ENCODE measurements at places on chromosomes 5 and 9.
A peak's percentile ranks its signal among the peaks of the same experiment; 100 is the strongest.

DNA sequence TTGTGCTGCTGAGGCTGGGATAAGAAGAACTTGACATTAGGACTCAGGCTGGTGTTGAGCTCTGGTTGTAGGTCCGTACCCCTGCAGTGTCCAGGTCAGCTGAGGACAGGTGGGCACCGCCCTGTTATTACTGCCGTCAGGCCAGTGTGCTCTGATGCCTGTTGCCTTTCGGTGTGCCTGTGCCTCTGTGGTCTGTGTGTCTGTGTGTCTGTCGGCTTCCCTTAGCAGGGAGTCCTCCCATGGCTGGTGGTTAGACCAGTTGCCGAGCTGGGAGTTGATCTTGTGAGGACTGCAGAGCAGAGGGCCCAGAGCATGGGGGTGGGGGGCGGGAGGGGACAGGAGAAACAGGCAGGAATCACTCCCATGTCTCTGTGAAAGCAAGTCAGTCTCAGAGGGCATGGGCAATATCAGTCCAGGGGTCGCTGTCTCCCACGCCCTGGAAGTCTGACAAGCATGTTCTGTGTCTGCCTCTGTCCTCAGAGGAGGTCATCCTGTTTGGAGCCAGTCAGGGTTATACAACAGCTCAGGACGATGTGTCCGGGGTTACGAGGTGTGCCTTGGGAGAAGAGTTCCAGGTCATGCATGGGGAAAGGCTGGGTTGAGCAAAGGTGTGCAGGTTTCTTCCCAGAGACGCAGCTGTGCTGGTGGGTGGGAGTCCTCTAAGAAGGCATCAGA lies 67.3 kb upstream of the GARNL3 start:
- DNase-seq: no peak

- no peak for DNase-seq
Observed at GRCh38 chr9:128503870-128504269, 649 bp upstream of the GLE1 start.

- no peak for DNase-seq
Observed at GRCh38 chr9:15612962-15613361, 60.1 kb downstream of the CCDC171 start.

GRCh38 chr5:61578858-61579503 lies 246.9 kb downstream of the ZSWIM6 start:
- DNase-seq: no peak

DNA sequence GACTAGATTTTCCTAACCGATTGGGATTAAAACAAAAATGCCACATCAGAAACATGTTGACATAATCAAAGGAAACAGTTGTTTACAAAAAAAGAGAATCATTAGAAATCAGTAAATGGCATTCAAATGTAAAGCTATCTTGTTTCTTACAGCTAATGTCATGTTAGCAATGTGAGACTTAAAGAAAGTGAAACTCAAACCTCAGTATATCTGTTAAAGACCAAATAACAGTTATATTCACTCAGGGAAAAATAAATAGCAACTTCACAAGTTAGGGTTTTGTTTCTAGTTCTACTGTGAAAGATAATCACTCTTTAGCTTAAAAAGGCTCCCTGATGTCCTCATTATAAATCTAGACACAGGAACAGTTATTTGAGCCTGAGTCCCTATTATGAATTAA lies 189.3 kb upstream of the EFNA5 start:
- DNase-seq: no peak

DNA sequence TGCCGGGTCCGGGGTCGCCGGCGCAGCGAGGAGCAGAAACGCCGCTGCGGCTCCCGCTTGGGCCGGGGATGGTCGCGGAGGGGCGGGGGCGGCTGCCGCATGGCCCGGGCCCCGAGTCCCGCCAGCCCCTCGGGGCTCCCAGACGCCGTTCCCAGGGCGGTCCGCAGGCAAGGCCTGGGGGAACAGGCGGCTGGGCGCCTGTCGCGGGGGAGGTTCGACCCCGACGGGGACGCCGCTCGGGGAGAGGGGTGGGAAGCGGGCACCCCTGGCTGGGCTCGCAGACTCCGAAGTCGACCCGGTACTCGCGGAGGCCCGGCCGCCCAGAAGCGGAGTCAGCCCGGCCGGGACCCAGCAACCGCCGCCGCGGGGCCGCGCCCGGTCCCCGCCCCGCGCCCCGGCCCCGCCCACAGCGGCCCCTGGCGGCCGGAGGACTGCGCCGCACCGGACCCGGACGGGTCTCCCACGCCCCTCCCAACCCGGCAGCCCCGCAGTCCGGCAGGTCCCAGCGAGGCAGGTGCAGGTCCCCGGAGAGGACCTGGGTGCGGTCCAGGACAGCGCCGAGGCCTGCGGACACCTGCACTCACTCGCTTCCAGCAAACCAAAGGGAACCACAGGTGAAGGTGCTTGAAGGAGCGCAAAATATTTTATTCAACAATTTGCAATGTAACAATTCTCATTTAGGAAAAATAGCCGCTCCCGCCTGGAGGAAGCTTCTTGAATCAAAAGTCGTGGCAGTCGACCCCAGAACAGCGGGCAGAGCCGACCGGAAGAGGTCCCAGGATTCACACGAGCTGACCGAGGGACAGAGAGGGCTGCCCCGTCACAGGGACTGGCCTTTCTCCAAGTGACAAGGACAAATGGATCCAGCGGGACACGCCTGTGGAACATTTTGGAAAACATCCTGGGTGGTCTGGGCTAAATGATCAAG lies at the start of gene INPP5E:
TSS of gene INPP5E (minus strand) at position 365 of the 928 bp plus-strand sequence. CDS start 426 bp downstream, outside the sequence.
- peak; percentile 91 for DNase-seq

DNA sequence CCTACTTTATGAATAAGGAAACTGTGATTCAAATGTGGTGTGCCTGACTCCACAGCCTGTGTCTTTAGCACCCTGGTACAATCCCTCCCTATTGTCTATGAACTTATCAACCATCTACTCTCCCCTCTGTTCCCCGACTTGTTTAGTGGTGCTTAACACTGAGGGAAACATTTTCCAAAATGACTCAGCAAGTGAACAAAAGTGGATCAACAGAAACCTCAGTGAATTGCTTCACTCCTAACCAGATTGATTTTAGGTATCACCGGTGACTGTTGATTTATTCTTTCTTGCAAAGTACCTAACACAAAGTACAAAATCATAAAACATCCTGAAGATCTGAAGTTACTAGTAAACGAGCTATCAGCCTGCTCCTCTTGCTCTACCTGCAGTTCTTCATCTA lies 42.1 kb upstream of the RAPGEF6 start:
- no peak for DNase-seq

GRCh38 chr5:117801583-117801982 lies 1186.8 kb downstream of the DTWD2 start:
- DNase-seq: no peak

- no peak for DNase-seq
Observed at GRCh38 chr9:94086486-94087345, 2.5 kb downstream of the PTPDC1 start.

- DNase-seq: no peak
Observed at GRCh38 chr5:132354381-132355139, 14.9 kb upstream of the SLC22A5 start.

DNA sequence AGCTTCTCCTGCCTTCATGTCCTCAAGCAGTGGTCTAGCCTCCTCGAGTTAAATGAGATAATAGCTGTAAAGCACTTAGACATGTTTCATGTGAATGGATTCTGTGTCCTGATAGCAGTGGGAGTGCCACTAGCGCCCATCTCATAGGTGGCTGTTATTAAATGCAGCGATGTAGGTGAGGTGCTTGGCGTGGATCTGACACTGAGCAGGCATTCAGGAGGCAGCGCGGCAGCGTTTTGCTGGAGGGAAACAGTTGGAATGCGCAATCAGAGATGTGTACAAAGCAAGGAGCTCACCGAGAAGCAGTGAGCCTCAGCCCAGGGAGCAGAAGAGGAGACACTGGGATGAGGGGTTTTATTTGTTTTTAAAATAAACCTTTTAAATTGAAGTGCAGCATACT lies 106.6 kb downstream of the RGS3 start:
- DNase-seq: peak; percentile 22

GRCh38 chr9:16904655-16905054 lies 34.2 kb upstream of the BNC2 start:
- DNase-seq: no peak

GRCh38 chr5:180284149-180284548 lies 7.7 kb downstream of the MAPK9 start:
- no peak for DNase-seq

DNA sequence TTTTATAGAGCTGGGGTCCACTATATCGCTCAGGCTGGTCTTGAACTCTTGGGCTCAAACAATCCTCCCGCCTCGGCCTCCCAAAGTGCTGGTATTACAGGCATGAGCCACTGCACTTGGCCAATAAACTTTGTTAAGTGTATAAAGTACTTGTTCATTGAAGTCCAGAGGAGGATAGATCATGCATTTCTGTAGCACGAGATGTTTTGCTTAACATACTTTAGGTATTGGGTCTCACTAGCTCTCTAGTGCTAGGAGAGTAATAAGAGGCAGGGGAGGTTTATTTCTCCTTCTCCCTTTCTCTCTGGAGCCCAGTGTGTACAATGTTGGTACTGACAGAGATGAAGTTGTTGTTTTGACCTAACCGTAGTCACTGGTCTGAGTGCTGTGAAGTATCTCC lies 125.6 kb upstream of the KLF9 start:
- no peak for DNase-seq

DNA sequence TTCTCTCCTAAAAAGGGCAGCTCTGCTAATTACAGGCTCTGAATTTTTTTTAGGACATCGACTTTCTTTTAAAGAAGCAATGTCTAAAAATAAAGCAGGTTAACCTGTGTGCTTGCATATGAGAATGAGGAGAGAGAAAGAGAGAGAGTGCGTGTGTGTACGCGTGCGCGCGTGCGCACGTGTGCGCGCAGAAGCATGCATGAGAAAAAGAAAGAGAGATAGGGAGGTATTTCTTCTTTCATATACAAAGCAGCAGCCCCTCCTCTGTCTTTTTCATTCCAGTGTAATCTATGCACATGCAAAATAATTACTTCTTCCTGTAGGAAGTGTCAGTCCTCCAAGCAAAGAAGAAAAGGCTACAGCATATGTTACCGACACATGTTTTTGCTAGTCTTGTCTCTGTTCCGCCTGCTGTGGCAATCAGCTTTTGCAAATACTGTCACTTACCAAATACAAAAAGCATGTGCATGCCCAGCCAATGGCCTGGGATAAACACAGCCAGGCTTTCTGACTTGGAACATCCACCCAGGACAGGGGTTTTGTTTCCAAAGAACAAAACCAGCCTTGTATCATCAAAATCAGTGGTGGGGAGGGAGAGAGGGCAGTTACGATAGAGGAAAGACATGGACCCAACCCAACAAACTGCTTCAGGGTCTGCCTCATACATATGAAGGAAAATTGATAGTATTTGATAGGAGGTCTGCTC lies 252.3 kb upstream of the SLC24A2 start:
- no peak for DNase-seq

DNA sequence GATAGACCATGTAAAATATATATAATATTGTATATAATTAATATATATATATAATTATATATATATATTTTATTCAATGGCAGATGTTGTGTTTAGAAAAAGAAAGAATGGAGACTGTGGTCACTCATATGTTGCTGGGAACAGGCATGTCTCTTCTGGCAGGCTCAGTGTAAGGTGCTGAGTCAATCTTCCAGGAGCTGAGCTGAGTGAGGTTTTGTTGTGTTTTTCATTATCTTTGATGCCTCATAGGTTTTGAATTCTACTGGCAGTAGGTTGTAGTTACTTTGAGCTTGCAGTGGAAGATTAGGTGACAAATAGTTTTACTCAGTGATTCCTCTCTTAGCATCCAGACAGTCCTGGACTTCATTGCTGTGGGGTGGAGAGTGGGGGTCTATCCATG lies 561.3 kb downstream of the IRX1 start:
- no peak for DNase-seq

DNA sequence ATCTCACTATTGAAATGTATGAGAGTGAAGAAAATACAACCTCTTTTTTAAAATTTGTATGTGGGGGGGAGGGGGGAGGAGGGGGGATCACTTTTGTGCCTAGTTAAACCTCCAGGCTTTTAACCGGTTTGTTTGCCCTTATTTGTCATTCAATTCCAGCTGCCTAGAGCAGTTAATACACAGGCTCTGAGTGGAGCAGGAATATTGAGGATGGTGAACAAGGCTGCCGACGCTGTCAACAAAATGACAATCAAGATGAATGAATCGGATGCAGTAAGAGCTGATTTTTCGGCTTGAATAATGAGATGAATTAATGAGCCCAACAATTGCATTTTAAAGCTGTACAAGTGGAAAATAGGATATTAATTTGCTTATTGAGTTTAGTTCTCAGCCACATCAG lies 28.7 kb upstream of the SNX24 start:
- DNase-seq: no peak

GRCh38 chr5:108531367-108532128 lies 149.7 kb upstream of the FBXL17 start:
- no peak for DNase-seq

DNA sequence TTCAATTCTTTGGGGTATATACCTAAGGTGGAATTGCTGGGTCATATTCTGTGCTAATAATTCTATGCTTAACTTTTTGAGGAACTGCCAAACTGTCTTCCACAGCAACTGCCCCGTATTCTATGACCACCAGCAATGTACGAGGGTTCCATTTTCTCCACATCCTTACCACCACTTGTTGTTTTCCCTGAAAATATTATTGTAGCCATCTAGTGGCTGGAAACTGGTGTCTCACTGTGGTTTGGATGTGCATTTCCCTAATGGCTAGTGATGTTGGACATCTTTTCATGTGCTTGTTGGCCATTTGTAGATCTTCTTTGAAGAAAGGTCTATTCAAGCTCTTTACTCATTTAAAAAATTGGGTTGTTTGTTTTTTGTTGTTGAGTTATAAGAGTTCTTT lies 30.7 kb downstream of the MSX2 start:
- no peak for DNase-seq

DNA sequence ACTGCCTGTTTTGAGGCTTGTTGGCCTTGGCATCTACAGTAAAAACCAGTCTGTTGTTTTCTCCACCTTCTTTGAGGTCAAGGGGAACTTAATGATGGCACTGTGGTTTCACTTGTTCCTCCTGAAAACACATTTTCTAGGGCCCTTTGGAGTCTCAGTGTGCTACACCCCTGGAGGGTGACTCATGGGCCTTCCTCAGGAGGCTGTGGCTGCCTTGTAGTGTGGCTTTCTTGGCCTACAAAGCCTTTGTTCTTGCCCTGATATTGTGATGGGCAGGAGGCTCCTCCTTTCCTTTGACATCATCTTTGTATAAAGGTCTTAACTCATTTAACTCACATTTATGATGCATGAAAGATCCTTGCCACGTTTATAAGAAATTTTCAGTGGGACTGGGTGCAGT lies 56.3 kb upstream of the GPBP1 start:
- DNase-seq: no peak

DNA sequence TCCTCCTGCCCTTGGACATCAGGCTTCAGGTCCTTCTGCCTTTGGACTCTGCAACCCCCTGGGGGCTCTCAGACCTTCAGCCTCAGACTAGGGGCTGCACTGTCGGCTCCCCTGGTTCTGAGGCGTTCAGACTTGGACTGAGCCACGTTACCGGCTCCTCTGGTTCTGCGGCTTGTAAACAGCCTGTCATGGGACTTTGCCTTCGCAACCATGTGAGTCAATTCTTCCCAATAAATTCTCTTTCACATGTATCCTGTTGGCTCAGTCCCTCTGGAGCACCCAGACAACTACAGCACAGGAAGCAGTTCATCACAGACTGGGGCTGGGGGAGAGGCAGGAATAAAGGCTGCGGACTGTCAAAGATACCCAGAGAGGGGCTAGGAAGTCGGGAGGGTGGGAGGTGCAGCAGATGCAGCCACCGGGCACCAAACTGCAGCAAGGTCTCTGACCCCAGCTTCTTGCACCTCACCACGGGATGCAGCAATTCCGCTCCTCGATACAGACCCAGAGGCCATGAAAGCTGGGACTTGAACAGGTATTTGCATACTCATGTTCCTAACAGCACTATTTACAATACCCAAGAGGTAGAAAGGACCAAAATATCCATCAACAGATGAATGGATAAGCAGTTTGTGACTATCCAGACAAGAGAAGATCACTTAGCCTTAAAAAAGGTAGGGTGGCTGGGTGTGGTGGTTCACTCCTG lies 100.8 kb downstream of the COL23A1 start:
- no peak for DNase-seq

All from right forelimb (tissue), 1 donor.